ENCODE measurements at places on chromosomes 3 and 15.

DNA sequence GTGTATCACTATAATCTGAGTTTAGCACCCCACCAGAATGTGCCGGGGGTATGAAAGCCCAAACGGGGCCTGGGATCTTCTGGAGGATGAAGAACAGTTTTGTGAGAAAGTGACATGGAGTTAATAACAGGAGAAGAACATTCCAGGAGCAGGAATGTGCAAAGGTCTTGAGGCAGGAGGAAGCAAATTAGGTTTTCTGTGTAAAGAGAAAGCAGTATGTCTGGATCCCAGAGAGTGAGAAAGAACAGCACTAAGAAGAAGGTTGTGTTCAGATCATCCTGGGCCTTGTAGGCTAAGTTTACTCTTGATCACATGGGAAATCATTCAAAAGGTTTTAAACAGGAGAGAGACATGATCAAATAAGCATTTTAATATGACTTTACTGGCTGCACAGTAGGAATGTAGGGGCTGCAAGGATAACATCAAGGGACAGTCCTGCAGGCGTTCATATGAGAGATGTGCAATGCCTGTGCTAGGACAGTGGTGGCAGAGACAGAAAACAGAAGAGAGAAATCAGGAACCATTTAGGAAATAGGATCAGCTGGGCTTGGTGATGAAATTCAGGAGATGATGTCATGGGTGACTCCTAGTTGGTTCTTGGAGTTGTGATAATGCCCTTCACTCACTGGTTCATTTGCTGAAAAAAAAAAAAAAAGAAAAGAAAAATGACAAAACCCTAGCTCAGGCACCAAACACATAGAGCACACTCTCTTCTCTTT is 113.5 kb downstream of the TNIK start:
- no peak for DNase-seq

- DNase-seq = no peak
Observed at GRCh38 chr3:70640481-70640880, 328.0 kb upstream of the MDFIC2 start.

- no peak for DNase-seq
Observed at GRCh38 chr3:66038726-66039589, at the start of gene MAGI1. Gene MAGI1 (minus strand): TSS chr3:66038918. CDS start chr3:66038308, 610 bp downstream.

- no peak for DNase-seq
Observed at GRCh38 chr3:141746962-141747361, 8.9 kb downstream of the RNF7 start.

- no peak for DNase-seq
Observed at GRCh38 chr15:35170207-35170606, 85.1 kb upstream of the NANOGP8 start.

DNA sequence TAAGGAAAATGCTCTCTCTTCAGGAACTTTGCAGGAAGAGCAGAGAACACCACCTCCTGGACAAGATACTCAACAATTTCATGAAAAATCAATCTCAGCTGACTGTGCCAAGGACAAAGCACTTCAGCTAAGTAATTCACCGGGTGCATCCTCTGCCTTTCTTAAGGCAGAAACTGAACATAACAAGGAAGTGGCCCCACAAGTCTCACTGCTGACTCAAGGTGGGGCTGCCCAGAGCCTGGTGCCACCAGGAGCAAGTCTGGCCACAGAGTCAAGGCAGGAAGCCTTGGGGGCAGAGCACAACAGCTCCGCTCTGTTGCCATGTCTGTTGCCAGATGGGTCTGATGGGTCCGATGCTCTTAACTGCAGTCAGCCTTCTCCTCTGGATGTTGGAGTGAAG is 200.5 kb downstream of the AKAP13 start:
- DNase-seq = no peak

- no peak for DNase-seq
Observed at GRCh38 chr15:50891159-50891558, 17.3 kb upstream of the AP4E1 start.

GRCh38 chr3:193297421-193297820 is 56.4 kb downstream of the PLAAT1 start:
- DNase-seq = no peak

- DNase-seq = peak; percentile 50
Observed at GRCh38 chr15:60932051-60932915, 296.8 kb downstream of the RORA start.

- no peak for DNase-seq
Observed at GRCh38 chr3:107825556-107825955, 265.3 kb downstream of the CD47 start.

GRCh38 chr3:110493438-110494092 is 578.1 kb upstream of the NECTIN3 start:
- no peak for DNase-seq

DNA sequence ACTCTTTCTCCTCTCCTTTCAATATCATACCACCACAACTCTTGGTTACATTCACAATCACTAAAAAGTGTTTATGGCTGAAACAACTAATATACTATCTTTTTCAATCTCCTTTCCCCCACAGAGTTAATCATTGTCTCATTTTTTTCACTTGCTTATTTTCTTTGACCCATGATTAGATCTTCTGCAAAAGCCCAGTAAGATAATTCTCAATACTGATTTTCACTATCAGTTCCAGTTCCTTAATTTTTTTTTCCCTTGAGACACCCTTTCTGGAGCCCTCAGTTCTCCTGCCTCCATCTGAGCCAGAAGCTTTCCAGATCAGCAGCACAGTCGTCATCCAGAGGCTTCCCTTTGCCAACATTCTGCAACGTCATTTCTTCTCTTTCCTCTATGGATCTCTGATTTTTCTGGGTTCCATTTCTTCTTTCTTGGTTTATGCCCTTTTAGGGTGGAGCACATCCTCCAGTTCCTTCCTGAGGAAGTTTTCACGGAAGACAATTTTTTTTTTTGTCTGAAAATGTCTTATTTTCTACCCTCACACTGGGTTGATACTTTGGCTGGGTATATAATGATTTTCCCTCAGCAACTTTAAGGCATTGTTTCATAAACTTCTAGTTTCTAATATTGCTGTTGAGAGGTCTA is 88.7 kb upstream of the C15orf39 start:
- DNase-seq = no peak

DNA sequence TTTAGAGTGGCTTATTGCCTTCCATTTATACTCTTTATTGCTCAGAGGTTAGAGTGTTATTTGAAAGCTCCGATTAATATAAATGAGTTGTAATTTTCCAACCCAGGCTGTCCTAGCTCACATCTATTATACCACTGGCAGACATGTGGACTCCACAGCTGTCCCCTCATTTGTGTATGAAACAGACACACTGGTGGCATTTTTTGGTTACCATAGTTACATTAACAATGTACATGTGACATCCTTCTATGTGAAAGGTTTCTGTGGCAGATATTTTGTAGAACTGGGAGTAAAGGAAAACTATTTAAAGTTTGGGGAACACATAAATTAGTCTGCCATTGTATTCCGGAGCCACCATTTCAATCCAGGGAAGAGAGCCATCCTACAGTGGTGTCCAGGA is 5.3 kb downstream of the LRRN1 start:
- no peak for DNase-seq

DNA sequence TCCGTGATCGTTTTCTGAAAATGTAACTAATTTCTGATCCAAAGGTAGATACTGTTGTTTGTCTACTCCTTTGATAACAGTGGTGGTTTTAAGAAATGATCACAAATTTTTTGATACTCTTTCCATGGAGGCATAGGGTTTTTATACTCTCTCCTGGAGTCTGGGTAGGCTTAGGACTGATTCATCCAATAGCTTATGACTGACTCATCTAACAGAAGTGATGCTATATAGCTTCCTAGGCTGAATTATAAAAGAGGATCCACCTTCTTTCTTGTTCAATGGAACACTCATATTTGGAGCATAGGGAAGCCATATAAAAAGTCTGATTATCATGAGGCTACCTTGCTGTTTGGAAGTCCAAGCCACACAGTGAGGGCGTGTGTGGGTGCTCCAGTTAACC is 84.3 kb downstream of the CHST2 start:
- DNase-seq = no peak

GRCh38 chr3:181699171-181699903 is 12.4 kb upstream of the SOX2 start:
- DNase-seq = no peak

DNA sequence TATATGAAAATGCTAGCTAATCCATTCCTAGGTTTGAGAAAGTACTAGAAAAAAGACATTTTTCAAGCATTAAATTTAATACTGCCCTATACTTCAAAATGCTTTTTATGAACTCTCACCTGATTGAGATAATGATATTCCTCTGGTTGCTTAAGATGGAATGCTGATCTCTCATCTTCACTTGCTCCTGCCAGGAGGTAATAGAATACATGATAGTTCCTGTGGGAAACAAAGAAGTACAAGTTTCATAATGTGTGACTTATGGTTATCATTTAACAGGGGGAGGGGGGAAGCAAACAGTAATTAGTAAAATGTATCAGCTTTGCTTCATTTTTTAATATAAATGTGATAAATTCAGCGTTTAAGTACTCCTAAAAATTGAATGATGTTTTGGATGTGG is 97.2 kb downstream of the MYO9A start:
- no peak for DNase-seq

DNA sequence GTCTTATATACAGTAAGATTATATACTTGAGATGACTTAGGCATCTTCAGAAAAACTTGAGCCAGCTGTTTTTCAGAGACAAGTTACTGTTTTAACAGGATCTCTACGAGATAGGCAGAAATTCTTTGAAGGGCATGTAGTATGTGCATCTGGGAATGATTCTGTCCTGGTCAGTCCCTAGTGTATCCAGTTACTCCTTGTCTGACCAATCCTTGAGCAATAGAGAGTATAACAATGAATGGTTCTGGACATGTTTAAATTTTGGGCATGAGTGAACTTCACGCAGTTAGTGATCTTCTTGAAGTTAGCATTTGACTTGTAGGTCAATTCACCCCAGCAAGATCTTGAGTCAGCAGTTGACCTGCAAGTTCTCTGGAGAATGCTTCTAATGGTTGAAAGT is 24.7 kb upstream of the HHLA2 start:
- DNase-seq = no peak

GRCh38 chr15:50358845-50359244 is 3.8 kb upstream of the GABPB1 start:
- DNase-seq = no peak

DNA sequence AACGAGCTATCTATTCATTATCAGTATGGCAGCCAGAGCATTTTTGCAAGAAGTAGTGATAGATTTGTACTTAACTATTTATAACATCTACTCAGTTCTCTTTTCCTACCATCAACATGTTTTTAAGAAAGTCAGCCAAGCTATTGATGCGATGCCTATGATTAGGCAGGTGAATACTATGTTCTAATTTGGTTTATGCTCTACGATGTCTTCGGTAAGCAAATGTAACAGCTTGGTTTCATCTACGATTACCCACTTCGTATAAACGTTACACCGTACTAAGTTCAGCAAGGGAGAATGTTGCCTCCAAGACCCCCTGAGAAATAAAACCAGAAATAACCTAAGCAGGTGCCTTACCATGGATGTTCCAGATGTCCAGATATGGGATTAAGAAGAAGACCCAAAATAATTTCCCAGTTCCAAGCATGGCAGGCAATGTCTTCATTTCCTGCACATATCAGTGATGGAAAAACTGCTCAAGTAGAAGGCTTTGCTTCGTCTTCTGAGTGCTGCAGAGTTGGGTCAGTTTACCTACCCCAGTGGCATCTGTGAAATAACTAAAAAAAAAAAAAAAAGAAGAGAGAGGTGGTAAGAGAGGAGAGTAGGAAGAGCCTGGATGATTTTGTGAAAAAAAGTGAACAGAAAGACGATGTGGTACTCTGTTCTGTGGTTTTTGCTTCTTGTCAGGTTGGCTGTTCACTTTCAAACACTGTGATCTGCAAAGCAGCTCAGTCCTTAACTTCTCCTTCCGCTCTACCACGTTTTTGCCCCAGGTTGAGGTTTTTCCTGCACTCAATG is at the start of gene BTLA:
TSS of gene BTLA (minus strand) at position 559 of the 798 bp plus-strand sequence. CDS start at position 445, 114 bp downstream.
- DNase-seq = no peak

DNA sequence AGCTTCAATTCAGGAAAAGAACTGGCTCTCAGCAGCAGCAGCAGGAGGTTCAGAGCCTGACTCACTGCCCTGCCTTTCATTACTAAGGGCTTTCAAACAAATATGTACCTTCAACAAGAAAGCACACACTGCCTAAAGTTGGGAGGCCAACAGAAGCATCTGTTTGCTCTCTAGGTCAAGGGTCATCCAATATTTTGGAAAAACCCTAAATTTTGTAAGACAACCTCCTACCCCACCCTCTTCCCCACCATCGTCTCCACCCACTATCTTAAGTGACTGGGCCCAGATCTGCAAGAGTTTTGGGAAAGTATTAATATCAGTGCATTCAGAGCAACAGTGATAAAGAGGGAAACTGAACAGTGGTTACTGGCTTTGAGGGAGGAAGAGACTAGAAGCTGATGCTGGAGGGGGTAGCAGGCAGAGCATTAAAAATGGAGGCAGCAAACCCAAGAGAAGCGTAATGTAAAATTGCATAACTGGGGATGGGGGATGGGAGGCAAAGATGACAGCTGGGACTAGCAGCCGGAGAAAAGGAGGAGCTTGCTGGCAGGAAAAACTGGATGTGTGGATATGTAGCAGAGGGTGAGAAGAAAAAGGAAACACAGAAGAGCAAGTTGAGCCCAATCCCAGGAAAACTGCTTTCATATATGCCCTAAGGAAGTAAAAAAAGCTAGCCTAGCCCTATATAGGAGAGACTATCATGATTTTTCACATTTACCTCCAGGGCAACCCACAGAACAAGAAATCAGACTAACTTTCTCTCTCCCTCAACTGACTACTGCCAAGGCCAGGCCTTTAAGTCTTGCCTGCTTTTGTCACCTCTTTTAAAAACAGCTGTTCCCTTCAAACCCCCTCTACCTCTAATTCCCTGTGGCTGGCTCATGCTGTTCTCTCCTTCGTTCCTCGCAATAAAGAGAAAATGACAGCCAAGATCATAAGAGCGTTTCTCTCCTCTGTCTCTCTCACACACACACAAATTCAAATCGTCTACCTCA is 31.4 kb downstream of the NPTN start:
- DNase-seq = no peak

DNA sequence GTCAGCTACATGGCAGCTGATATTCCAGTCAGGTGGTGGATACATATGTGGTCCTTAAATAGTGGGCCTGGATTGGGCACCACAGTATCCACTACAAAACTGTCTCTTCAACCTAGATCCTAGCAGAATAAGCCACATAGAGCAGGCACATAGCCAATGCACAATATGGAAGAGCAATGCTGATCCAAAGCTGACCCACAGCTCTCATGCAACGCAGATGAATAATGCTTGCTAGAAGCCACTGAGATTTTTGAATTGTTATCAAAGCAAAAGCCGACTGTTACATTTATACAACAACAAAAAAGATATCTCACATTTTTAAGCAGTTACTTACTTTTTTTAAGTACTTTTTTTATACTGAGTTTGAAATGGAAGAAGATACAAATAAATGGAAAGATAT is 11.2 kb downstream of the CNTN3 start:
- no peak for DNase-seq

DNA sequence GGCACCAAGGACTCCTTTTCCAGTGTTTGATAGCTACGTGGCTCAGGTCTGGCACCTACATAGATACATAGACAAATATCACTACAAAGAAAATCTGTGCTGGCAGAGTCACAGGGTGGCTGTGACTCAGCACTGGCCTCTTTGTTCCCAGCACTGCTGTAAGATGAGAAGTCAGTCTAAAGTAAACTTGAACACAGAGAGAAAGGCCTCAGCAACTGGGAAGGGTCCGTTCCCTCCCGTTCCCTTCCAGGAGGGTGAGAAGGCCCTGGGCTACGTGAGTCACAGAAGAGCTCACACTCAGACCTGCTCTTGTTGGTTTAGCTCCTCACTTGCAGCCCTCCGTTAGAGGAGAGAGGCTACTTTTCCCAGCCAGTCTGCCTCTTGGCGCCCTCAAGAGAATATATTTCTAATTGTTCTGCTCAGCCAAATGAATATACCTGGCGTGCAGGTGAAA is 23.1 kb downstream of the ANXA2 start:
- no peak for DNase-seq
